Stimulated activated CD4-positive, alpha-beta T cell treated with anti-CD3 and anti-CD28 coated beads, Interleukin-12 subunit alpha, Interleukin-12 subunit beta, amount 100 ng/mL, for 24 hours (primary cell): ENCODE measurements at places on chromosomes 7 and 10.

DNA sequence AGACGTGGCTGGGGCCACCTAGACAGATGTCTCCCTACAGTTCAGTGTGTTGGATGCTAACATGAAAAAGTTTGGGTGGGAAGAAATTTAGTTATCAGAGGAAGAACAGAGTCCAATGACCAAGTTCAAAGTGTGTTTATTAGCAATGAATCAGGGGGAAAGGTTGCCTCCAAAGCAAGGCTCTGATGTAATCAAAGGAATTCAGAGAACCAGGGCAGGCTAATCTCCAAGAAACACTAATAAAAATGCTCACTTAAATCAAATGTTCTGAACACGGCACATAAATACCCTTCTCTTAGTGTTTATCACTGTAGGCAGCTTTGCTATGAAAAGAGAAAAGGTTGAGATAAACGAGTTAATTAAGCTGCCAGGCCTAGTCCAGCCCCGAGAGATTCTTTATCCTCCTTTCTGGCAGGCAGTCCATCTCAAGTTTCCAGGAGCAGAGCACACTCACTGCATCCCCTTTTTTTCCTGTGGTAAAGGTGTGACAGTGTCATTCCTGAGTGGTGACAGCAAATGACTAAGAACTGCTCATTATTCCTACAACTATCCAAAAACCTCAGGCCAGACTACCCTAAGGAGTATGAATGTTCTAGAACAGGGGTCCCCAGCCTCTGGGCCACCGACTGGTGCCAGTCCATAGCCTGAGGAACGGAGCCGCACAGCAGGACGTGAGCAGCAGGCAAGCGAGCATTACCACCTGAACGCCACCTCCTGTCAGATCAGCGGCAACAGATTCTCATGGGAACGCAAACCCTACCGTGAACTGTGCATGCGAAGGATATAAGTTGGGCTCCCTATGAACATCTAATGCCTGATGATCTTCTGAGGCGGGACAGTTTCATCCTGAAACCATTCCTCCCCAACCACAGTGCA lies 66.9 kb upstream of the FHIP2A start:
- DNase-seq, result no peak

- no peak for DNase-seq
These were observed 65.3 kb downstream of the HOXA1 start for GRCh38 chr7:27030393-27031050.

GRCh38 chr7:141609576-141609975 lies 58.4 kb downstream of the AGK start:
- DNase-seq, result no peak

DNA sequence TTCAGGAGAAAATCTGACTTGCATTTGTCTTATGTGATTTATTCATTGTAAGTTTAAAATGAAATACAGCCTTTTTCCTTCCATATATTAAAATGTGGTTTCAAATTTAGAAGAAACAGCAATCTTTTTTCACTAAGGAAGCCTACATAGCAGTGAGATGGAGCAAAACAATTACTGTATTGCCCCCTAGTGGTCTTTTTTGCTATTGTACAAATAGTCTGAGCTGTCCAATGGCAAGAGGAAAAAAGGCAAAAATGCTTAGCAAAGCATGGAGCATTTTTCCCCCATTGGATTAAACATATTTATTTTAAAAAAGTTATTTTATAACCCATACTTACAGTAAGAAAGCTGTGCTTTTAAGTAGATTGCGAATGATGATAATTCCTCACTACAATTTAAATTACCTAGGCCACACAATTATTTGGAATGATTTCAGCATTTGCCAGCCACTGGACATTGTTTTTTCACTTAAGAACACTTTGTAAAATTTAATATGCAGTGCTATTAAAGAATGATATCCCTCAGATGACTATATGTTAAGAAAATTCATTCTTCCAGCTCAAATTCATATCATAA lies 119.5 kb downstream of the CPED1 start:
- no peak for DNase-seq

DNA sequence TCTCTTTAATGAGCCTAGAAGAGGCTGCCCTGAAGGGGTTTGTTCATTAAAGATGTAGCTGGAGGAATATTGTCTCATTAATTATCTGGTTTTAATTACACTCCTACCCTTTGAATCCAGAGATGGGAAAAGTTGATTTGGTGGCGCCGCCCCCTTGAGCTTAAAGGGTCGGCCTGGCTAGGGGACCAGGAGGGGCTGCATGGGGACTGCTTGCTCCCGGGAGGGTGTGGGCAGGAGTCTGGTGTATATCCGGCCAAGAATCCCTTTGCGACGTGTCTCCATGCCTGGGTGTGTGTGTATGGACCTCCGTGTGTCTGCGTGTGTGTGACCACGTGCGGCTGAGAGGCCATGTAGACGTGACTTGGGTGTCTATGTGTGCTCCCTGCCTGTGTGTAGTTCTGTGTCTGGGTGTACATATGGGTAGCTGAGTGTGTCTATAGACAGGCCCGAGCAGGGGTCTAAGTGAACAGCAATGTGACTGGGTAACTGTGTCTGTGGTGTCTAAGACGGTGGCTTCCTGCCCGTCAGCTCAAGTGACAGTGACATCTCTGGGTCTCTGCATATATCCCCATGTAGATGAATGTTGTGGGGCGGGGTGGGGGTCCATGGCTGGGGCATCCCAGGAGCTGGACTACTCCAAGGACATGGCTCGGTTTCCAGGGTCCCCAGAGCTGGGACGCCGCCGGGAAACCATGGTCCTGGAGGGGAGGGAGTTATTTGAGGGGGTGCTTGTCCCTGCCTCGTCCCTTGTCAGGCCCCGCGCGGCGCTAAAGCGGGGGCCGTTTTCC lies 10.7 kb downstream of the LBX1 start:
- DNase-seq, result no peak

DNA sequence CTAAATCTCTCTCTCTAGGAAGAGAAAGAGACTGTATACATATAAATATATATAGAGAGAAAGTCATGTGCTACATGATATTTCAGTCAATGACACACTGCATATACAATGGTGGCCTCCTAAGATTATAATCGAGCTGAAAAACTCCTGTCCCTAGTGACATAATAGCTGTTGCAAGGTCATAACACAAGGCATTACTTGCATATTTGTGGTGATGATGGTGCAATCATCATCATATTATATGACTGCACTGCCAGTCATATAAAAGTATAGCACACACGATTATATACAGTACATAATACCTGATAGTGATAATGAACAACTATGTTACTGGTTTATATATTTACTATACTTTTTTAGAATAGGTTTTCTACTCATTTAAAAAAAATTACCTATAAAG lies 316.7 kb downstream of the FGFR2 start:
- no peak for DNase-seq

DNA sequence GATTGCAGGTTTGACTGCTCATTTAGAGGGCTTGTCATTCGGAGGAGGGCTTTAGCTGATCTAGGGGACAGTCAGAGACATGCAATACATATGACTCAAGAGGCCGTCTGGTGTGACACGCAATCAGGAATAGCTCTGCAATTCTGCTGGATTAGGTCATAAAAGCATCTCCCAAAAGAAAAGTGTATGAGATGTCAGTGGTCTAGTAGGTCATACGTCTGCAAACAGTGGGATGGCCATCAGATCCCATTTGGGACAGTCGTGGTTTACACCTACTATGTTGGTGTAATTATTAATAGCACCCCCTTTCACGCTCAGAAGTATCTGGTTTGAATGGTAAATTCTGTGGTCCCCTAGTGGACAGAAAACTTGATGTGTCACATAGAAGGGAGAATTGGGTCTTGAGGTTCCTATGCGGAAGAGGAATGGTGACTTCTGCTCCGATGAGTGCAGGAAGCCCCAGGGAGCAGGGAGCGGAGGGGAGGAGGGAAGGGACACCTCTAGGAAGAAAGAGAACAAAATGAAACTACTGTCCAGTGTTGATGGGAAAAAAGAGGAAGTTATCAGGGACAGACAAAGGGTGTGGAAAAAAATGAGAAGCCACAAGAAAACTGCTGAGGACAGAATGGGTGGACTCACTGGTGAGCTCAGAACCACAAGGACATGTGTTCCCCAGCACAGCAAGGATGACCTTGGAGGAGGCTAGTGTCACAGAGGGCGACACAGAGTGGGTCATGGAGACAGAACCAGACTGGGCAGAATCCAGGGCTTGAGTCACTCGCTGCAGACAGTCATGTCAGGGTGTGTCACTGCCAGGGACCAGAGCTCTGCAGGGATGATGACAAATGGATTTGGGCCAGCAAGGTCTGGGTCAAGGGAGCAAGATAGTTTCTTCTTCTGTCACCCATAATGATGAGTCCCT lies 59.9 kb downstream of the MAP3K8 start:
- no peak for DNase-seq

GRCh38 chr10:110413049-110413783 lies 84.5 kb upstream of the DUSP5 start:
- DNase-seq, result no peak

- DNase-seq, result no peak
These were observed 353.0 kb upstream of the KCND2 start for GRCh38 chr7:119919986-119920385.

DNA sequence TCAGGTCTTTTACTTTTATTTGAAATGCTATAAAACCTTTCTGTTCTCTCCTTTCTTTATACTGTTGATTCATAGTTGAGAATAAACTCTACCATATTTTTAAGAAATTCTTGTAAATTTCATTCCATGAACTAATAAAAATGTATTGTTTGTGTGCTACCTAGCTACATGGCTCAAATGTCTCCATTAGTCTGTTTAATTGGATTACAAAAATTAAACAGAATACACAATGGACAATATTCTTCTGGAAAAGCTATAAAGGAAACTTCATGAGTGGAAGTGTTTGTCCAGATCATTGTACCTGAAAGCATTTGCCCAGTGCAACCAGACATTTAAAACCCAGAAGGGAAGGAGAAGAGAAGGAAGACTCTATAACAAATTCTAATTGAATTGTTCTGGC lies 20.1 kb downstream of the KCND2 start:
- no peak for DNase-seq

GRCh38 chr10:44118500-44118899 lies 266.4 kb downstream of the CXCL12 start:
- DNase-seq, result no peak

DNA sequence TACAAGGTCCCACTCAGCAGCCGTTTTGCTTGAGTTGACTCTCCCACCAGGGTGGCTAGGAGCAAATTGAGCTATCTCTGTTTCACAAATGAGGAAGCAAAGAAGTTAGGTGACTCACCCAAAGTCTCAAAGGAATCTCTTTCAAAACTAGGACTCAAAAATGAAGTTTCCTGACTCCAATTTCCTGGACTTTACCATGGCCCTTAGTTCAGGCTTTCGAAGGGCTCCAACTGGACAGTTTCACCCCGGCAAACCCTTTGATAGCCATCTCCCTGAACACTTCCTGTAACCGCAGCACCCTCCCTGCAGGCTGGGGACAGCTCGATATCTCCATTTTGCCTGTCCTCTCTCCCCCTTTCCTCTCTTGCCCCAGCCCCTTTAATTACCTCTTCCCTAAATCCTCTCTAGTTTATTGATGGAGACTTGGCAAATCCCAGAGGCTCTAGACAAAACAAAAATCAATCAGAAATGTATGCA lies 4.7 kb upstream of the AFAP1L2 start:
- DNase-seq, result no peak

GRCh38 chr10:98950106-98950505 lies 285.5 kb downstream of the HPSE2 start:
- no peak for DNase-seq

DNA sequence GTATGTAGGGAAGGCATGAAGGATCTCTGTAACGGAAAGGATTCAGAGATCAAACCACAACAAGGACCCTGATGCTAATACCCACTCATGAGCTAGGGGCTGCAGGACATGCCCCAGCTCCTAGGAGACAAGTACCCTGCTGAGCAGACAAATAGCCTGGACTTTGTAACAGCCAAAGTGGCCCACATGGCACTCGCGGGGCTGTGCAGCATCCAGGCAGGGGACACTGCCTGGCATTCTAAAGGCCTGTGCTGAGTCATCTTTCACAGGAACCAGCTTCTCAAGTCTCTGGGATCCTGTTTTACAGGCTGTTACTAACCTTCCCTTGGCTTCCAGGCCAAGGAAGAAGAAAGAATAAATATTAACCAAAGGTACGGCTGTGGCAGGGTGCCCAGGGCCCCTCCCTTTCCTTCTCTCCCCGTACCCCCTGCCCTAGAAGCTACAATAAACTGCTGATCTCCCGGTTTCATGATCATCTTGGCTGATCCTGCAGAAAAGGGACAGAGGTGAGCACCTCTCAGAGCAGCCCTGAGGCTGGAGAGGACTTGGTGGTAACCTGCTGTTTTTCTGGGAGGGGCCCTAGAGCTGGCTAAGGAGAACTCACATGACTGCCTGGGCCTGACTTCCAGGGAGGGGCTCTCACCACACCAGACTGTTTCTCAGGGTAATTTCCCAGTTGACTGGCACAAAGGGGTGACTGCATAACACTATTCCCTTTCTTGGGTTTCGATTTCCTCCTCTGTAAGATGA lies 4.2 kb upstream of the RPEL1 start:
- DNase-seq, result no peak

- no peak for DNase-seq
These were observed 49.4 kb downstream of the SCRN1 start for GRCh38 chr7:29940199-29940598.

GRCh38 chr7:140607441-140607989 lies 33.1 kb downstream of the DENND2A start:
- DNase-seq, result no peak

DNA sequence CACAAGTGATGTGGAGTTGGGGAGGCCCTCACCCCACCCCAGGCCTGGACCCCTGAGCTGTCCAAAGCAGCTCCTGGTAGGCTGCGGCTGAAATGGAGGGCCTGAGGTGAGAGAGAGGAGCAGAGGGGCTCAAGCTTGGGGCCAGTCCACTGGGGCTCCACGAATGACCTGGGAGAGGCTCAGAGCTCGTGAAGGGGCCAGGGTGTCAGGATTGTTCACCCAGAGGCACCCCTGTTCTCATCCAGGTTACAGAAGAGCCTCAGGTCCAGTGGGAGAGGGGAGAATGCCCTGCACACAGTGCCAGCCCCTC lies 102.2 kb upstream of the RET start:
- DNase-seq, result no peak

GRCh38 chr10:49136525-49136924 lies 2.7 kb upstream of the FAM170B start:
- DNase-seq, result no peak

- no peak for DNase-seq
These were observed 40.8 kb downstream of the INPP5A start for GRCh38 chr10:132578287-132578951.

- no peak for DNase-seq
These were observed 93.2 kb downstream of the CFTR start for GRCh38 chr7:117572856-117573620.

DNA sequence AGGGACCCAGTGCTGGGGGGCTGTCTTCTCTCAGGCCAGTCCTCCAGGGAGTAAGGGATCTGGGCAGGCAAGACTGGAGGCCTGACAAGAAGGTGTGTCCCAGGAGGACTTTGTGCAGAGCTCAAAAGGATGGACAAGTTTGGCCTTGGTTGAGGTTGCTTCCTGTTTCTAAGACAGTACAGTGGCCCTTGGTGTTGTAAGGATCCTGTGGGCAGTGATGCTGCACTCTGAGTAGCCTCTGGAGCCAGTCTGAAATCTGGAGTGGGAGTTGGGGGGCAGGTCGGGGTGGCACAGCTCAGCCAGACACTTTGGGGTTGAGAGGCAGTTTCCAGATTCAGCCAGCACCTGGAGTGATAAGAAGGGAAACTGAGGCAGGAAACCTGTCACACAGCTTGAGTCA lies 139.2 kb upstream of the ZMIZ1 start:
- DNase-seq, result no peak
